ENCODE measurements at places on chromosomes 16 and 17. TPM values are rescaled to one million over a fixed set of nuclear protein-coding genes. Genes with fewer than 3 reads are reported as not detected.

SLC6A4 gene
- polyA plus RNA-seq: 0.29 TPM

PRCD gene
- 1.6 TPM for polyA plus RNA-seq

PRAC1 gene
- not detected for polyA plus RNA-seq

MMP15 gene
- polyA plus RNA-seq: 44.5 TPM

KIF2B gene
- not detected for polyA plus RNA-seq

GAS7 gene
- polyA plus RNA-seq: 16.4 TPM

NPIPA2 gene
- polyA plus RNA-seq: 1.4 TPM

GJC1 gene
- 7.4 TPM for polyA plus RNA-seq

DHRS11 gene
- 22.8 TPM for polyA plus RNA-seq

CCL13 gene
- 9.2 TPM for polyA plus RNA-seq

ABCA9 gene
- 23.9 TPM for polyA plus RNA-seq

ZNF276 gene
- polyA plus RNA-seq: 20.1 TPM

CBFB gene
- polyA plus RNA-seq: 33.0 TPM

CD300LB gene
- polyA plus RNA-seq: 0.08 TPM

OR4D1 gene
- polyA plus RNA-seq: 0.01 TPM

CCL18 gene
- 12.0 TPM for polyA plus RNA-seq

KRTAP9-4 gene
- polyA plus RNA-seq: not detected

TAT gene
- polyA plus RNA-seq: 0.01 TPM

RAB37 gene
- polyA plus RNA-seq: 1.4 TPM

KRT13 gene
- 3.2 TPM for polyA plus RNA-seq

ADAD2 gene
- 14.4 TPM for polyA plus RNA-seq

C17orf113 gene
- 0.22 TPM for polyA plus RNA-seq

OTOA gene
- polyA plus RNA-seq: 0.03 TPM

CHRNE gene
- polyA plus RNA-seq: 1.2 TPM

SOST gene
- not detected for polyA plus RNA-seq

PLK1 gene
- polyA plus RNA-seq: 1.2 TPM

BICDL2 gene
- 2.8 TPM for polyA plus RNA-seq

PTGES3L gene
- 3.9 TPM for polyA plus RNA-seq

MSRB1 gene
- 108 TPM for polyA plus RNA-seq

MTMR4 gene
- polyA plus RNA-seq: 9.4 TPM

PSMD3 gene
- polyA plus RNA-seq: 81.7 TPM

TBC1D28 gene
- polyA plus RNA-seq: not detected

GOSR2 gene
- 25.7 TPM for polyA plus RNA-seq

SLC4A1 gene
- not detected for polyA plus RNA-seq

All from adipose tissue (tissue), 3 donors.